GM12878 (cell line): ENCODE measurements at places on chromosomes 3 and 15.

GRCh38 chr3:112745567-112746248, 101.0 kb downstream of the CD200R1L start:
- no peak for DNase-seq
- H3K27me3 ChIP-seq: no peaks in the 10 kb centered on the region; the same call in 1 of the 2 replicates
- H3K36me3 ChIP-seq: no peaks in the 10 kb centered on the region
- no peak overlapping the region for H3K4me3 ChIP-seq
- no peak overlapping the region for H3K27ac ChIP-seq

DNA sequence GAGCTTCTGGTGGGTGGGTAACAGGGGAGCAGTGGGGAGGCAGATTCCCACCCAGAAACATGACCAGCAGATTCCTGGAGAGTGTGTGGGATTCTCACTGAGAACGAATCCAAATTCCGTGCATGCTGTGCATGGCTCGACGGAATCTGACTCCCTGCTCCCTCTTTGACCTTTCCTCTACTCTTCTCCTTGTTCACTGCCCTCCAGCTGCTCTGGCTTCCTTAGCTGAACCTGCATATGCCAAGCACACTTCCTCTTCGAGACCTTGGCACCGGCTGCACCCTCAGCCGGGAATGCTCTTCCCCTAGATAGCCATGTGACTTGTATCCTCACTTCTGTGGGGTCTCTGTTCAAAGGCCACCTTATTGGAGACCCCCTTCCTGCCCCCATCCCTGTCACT, 6.3 kb downstream of the INSYN1 start:
- DNase-seq: no peak
- H3K36me3 ChIP-seq: no peaks in the 10 kb centered on the region
- H3K4me3 ChIP-seq: no peak overlapping the region
- no peaks in the 10 kb centered on the region; the same call in 1 of the 2 replicates for H3K27me3 ChIP-seq

DNA sequence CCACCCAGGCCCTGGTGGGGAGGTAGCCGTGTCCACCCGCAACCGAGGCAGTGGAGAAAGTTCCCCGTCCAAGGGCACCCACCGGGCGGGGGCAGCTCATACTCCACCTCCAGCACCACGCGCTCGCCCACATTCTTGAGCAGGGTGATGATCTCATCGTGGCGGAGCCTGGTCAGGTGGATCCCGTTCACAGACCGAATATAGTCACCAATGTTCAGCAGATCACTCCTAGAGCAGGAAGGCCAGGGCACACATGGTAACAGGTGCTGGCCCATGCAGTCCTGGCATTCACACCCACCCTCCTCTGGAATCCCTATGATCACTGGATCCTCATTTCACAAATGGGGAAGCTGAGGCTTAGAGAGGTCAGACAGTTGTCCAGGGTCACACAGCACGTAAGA, 15.8 kb downstream of the GRIP2 start:
- H3K27ac ChIP-seq: no peak overlapping the region
- H3K36me3 ChIP-seq: no peaks in the 10 kb centered on the region
- H3K27me3 ChIP-seq: no peaks in the 10 kb centered on the region
- DNase-seq: no peak

DNA sequence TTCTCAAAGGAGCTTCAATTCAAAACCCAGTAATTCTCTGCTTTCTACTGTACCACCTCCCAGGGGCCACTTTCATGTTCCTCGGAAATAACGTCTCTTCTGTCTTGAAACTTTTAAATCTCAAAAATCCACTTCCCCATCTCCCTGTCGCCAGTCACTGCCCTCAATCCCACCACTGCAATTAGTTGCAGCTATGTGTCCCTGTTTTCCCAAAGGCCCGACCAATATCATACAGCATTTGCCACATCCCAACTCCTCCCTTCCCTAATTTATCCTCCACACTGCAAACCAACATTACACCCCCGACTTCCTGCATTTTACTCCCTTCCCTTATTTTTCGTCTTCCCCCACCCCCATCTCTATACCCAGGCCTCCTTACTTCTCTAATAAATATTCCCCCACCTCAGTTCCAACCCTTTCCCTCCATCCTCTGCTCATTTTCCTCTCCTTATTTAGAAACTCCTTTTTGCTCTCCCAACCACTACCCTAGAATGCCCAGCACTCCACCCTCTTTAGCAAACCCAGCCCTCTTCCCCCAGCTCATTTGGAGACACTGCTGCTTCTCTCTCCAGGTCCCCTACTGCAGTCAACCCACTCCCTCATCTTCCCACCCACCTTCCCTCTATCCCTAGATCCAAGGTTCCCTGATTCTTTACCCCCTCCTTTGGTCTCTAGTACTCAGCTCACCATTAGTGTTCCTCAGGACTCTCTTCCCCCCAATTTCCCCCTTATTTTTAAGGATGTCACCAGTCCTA, 1.1 kb downstream of the NPTN start:
- no peaks in the 10 kb centered on the region for H3K27me3 ChIP-seq
- no peaks in the 10 kb centered on the region for H3K36me3 ChIP-seq
- H3K4me1 ChIP-seq: peaks cover 13% of the 10 kb centered on the region
- H3K27ac ChIP-seq: peak overlapping the region; percentile 66

DNA sequence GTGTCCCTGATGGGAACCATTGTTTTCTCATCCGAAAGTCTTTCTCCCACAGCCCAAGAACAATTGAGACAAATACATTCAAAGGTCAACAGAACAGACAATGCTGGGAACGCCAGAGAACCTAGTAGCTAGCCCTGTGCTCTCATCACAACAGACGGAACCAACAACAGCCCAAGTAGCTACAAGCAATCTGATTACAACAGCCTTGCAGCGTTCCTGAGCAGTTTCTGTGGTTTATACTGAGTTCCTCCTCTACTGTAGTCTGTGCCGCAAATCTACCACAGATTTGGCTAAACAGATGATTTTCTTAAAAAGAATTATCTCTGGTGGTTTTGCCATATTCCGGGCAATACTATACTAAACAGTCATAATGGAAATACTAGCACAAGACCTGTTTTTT, 435.6 kb downstream of the MECOM start:
- H3K4me1 ChIP-seq: no peaks in the 10 kb centered on the region
- no peak overlapping the region for H3K27ac ChIP-seq
- peak; percentile 3 for DNase-seq
- no peak overlapping the region for H3K4me3 ChIP-seq
- H3K36me3 ChIP-seq: no peaks in the 10 kb centered on the region

- no peak for DNase-seq
- no peaks in the 10 kb centered on the region for H3K4me1 ChIP-seq
- H3K27ac ChIP-seq: no peak overlapping the region
- H3K4me3 ChIP-seq: no peak overlapping the region
Measured at GRCh38 chr3:36741285-36741684, 23.1 kb downstream of the DCLK3 start.

DNA sequence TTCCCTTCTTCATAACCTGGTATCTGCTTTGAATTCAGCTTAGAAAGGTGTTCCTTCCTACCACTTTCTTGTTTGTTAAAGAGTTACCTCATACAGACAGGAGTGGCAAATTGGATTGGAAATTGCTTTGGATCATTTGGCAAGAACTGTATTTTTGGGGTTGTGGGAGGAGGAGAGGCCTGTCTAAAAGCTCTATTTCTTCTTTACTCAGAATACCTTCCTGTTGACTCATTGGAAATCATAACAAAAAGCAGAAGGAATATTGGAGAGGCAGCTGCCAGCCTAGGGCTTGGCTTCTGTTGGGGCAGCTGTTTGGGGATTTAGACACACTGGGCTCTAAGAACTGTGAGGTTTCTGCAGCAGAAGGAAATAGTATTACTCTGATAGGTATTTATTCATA, 14.2 kb downstream of the IQGAP1 start:
- peaks cover 13% of the 10 kb centered on the region; the same call in 1 of the 2 replicates for H3K4me1 ChIP-seq
- H3K27ac ChIP-seq: no peak overlapping the region
- no peak for DNase-seq
- H3K4me3 ChIP-seq: no peak overlapping the region
- no peaks in the 10 kb centered on the region for H3K27me3 ChIP-seq

DNA sequence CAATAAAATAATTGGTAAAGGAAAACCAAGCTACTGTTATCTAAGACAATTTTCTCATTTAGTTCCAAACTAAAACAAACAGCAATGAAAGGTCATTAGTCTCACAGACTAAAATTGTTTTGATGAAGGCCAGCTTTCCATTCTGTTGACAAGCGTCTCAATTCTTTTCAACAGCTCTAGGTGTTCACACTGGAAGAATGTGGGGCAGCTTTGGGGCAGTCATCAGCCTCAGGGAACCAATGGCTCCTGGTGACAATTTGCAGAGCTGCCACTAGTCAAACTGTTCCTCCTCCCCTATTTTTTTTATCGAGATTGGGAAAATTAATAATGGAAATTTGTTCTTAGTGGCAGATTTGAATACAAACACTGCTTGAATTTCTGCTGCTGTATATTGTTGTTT, 104.2 kb downstream of the MEIS2 start:
- H3K27ac ChIP-seq: no peak overlapping the region
- no peaks in the 10 kb centered on the region for H3K27me3 ChIP-seq
- no peaks in the 10 kb centered on the region for H3K36me3 ChIP-seq
- H3K4me3 ChIP-seq: no peak overlapping the region
- DNase-seq: no peak

DNA sequence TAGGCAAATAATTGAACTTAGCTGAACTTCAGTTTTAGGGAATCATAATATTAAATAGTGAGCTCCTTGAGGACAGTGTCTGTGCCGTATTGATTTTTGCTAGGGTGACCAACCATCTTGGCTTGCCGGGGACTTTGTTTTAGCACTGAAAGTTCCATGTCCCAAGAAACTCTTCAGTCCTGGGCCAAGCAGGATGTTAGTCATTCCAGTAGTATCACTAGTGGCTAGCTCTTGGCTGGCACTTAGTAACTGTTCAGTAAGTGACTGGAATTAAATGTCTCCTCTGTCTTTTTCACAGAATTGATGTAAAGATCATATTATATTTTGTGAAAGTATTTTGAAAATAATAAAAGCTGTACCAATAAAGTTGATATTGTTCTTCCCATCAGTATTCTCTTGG, 42.3 kb downstream of the RSRC1 start:
- no peak overlapping the region for H3K27ac ChIP-seq
- H3K36me3 ChIP-seq: no peaks in the 10 kb centered on the region
- H3K4me3 ChIP-seq: no peak overlapping the region
- H3K27me3 ChIP-seq: no peaks in the 10 kb centered on the region

GRCh38 chr3:140434261-140434905, 243.5 kb upstream of the TRIM42 start:
- H3K27ac ChIP-seq: no peak overlapping the region
- H3K27me3 ChIP-seq: peaks cover 1% of the 10 kb centered on the region
- H3K4me3 ChIP-seq: no peak overlapping the region
- no peak for DNase-seq
- H3K36me3 ChIP-seq: no peaks in the 10 kb centered on the region

- no peaks in the 10 kb centered on the region for H3K27me3 ChIP-seq
- no peaks in the 10 kb centered on the region for H3K4me1 ChIP-seq
- no peak overlapping the region for H3K27ac ChIP-seq
- no peak overlapping the region for H3K4me3 ChIP-seq
- no peak for DNase-seq
Measured at GRCh38 chr15:79248183-79248582, 34.3 kb upstream of the ANKRD34C start.

DNA sequence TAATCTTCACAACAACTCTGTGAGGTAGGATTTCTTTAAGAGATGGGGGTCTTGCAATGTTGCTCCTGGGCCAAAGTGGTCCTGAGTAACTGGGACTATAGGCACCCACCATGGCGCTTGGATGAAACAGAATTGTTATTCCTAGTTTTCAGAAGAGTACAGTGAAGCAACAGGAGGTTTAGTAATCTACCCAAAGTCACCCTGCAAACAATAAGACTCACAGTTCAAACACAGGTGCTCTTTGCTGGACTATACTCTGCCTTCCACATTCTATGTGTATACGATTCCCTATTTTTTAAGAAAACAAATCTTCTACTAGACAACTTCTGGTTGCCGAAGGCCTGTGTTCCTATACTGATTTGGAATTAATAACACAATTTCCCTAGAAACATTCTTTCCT, 8.1 kb downstream of the C3orf70 start:
- DNase-seq: no peak
- peaks cover 5% of the 10 kb centered on the region; the same call in 1 of the 2 replicates for H3K27me3 ChIP-seq
- H3K36me3 ChIP-seq: no peaks in the 10 kb centered on the region
- no peak overlapping the region for H3K27ac ChIP-seq

DNA sequence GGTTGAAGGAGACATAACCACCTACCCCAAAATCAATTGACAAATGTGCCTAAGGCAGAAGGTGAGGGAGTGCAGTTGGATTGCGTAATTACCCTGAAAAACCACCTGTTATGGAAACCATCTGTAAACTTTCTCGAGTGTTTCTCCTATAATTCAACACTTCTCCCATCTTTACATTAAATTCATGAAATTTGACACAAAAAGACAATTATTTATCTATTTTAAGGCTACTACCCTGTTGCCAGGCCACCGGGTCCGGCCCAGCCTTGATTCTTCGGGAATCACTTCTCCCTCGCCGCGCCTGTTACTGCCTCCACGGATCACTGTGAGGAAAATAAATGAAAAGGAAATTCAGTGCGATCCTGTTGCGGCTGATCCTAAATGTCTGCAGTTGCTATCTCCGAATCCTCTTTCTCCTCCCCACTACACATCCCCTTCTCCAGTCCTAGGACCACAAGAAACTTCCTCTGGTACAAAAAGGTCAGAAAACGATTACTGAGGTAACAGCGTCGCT, 646 bp downstream of the IQCB1 start:
- no peaks in the 10 kb centered on the region for H3K36me3 ChIP-seq
- DNase-seq: no peak
- H3K4me1 ChIP-seq: peaks cover 7% of the 10 kb centered on the region; the same call in 1 of the 2 replicates
- H3K4me3 ChIP-seq: peak overlapping the region; percentile 95

DNA sequence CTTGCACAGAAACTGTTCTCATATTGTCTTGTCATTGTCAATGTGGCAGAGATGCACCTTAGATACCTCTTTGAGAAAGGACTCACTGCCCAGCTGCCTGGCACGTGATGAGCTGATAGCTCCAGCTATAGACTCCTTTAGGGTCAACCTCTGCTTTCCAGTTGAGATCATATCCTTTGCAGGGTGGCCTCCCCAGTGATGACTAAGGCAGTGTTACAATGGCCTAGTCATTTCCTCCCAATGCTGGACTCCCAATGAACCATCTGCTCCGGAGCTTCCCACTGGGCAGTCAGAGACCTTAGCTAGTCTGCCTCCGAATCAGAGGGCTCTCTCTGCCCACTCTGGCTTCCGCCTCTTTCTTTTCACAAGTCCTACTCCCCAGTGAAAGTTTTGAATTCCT, 79.5 kb downstream of the CHRD start:
- H3K4me3 ChIP-seq: no peak overlapping the region
- H3K36me3 ChIP-seq: no peaks in the 10 kb centered on the region
- H3K27me3 ChIP-seq: no peaks in the 10 kb centered on the region
- no peak for DNase-seq
- no peaks in the 10 kb centered on the region for H3K4me1 ChIP-seq
- H3K27ac ChIP-seq: no peak overlapping the region

- no peak overlapping the region for H3K4me3 ChIP-seq
- H3K27ac ChIP-seq: no peak overlapping the region
- no peaks in the 10 kb centered on the region for H3K27me3 ChIP-seq
- no peaks in the 10 kb centered on the region for H3K4me1 ChIP-seq
Measured at GRCh38 chr3:196225763-196226364, 9.5 kb downstream of the SLC51A start.

DNA sequence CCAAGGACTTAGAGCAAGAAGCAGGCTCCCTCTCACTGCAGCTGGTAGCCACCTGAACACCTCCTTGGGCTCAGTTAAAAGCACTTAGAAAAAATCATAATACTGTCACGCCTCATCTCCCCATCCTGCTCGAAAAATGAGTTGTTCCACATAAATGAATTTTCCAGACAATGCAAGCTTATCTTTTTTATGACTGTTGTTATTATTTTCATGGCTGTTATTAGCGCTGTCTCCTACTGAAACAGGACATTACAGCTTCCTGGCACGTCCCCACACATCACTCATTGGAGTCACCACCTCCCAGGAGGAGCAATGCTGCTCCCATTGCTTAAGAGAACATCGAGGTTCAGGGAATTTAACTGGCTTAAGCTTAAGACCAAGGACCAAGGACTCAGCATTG, 26.5 kb downstream of the CCDC33 start:
- H3K27me3 ChIP-seq: peaks cover 2% of the 10 kb centered on the region
- no peaks in the 10 kb centered on the region for H3K4me1 ChIP-seq
- no peak overlapping the region for H3K4me3 ChIP-seq
- no peak for DNase-seq
- H3K27ac ChIP-seq: no peak overlapping the region
- H3K36me3 ChIP-seq: no peaks in the 10 kb centered on the region
